SK-N-SH (cell line): ENCODE measurements at places on chromosomes 7 and 10.

DNA sequence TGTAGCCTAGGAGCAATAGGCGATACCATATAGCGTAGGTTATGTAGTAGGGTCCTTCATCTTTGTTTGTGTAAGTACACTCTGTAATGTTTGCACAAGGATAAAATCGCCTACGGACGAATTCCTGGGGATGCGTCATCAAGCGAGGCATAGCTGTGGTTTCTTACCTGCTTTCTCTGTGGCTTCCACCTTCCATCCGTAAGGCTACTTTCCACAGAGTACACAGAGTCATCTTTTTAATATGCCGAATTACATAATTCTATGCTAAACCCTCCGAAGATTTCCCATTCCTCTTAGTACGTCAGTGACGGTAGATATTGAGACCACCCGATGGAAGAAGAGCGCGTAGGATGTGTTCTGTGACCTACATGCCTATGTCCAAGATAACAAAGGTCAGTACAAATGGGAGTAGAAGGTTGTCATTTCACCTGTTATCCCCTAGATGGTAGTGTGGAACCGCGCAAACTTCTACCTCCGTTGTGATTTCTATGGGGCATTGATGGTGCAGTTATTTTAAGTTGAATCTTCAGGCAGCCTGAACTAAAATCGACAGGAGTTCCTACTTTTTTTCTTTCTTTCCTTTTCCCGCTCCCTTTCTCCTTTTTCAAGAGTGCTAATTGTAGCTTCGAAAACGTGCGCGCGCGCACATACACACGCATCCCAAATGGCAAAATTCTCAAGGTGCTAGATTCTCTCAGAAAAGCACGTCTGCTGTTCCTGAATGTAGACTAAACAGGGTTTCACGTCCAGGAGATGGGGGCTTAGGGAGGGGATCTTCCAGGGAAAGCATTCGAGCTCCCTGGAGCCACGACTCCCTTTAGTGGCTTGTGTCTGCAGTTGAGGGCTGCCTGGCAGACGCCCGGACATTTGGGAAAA is 111.7 kb upstream of the MBL2 start:
- DNase-seq: peak; percentile 74

DNA sequence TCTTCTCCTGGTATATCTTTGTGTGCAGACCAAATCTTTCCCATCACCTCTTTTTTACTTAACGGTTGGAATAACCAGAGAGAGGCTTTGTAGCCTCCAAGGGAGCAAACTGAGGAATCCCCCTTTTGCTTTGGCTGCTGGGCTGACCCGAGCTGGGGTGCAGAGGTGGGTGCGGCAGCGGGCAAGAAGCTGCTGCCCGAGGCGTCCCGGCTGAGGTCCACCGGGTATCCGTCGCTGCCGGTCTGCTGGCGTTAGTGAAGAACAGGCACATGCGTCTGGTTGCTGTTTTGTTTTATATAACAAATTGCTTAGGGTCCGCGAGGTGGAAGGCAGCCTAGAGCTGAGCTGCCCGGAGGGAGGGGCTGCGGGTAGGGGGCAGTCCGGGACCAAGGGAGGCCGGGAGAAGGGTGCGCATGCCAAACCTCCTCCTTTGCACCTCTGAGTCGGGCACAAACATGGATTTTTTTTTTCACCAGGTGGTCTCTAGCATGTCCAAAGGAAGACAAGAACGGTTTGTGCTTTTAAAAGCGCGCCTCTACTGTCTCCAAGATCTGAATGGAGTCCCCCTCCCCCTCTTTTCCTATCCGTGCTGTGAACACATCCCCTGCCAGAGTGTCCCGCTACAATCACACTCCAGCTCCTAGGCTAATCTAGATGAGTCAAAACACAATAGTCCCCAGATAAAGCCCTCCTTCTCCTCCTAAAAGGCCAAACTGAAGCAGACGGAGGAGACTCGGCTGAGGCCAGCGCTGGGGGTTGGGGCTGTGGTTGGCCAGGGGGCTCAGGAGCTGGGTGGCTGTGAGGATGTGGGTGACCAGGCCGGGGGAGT is 6.8 kb upstream of the GATA3 start:
- DNase-seq: peak; percentile 79

GRCh38 chr10:67296926-67297325 is 371.1 kb downstream of the LRRTM3 start:
- DNase-seq: no peak

DNA sequence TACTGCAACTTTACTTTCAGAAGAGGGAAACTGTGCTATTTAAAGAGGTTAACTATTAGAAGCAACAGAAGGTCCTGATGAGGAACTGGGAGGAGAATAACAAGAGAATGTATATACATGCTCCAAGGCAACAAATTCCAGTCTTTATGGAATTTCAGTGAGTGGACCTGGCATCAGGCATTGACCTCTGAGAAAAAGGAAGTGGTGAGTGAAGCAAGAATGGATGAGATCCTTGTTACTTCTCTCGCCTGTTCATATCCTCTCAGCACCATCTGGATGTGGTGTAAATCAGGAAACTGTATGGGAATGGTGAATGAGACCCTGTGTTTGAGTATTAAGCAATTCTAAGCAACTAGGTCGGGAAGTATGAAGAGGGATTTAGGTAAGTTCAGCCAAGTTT is 30.3 kb upstream of the KBTBD2 start:
- DNase-seq: no peak

DNA sequence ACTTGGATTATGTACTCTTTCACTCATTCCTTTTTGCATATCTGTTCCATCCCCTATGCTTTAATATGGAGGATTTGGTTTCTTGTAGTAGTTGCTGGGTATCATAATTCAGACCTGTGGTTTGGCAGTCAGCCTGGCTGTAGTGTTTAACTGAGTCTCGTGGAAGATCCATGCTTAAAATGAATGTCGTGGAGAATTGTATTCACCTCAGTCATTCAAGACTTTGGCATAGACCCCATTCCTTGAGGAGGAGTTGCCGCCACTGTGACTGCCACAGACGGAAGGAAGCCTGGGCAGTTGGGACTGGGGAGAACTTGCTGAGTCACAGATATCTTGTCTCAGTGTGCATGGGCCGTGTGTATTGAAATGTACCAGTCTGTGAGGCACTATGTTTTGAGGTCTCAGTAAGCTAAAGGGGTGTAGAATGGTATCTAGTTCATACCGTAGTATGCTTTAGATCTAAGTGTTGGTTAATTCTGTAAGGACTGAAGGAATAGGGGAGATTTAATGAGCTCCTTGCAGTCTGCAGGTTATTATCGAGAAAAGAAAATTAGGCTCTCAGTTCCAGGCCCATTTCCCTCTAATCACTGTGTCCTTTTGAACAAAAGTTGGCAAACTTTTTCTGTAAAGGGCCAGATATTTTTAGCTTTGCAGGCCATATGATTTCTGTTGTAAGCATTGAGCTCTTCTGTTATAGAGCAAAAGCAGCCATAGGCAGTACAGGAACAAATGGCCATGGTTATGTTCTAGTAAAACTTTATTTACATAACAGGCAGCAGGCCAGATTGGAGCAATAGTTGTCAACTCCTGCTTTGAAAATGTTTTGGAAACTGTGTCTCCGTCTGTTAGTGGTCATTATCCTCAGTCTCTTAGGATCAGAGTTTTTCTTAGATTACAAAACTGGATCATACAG is 76.8 kb downstream of the TPST1 start:
- DNase-seq: no peak

GRCh38 chr10:114635797-114636550 is 22.1 kb downstream of the ABLIM1 start:
- DNase-seq: no peak

DNA sequence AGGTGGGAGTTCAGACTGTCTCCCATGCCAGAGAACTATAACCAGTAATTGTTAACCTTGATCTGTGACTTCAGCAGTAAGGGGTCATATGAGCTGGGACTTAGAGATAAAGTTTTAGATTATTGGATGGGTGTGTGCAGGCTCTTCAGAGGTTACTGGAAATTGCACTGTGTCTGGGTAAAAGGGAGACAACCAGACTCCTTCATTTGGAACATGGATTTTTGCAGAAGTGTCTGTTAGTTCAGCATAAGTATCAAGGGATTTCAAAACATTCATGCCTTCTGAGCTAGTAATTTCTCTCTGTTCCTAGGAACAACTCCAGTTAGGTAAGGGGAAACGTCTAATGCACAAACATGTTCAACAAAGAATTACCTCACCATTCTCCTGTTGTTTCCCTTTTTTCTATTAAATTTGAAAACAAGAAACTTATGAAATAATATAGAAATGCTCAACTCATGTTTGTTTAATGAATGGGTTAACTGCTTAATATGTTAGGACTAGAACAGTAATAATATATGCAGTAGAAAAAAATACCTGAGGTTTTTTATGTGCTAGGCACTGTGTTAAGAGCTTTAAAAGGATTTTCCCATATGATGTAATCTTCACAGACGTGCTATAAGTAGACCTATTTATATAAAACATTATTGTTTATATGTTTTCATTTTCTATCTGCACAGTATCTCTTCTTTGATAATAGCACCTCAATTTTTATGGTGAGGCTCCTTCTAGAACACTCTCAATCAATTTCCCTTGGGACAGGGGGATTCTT is 233.0 kb downstream of the CACNA2D1 start:
- no peak for DNase-seq

- no peak for DNase-seq
These were observed 56.7 kb downstream of the GNA12 start for GRCh38 chr7:2787251-2787951.

- peak; percentile 20 for DNase-seq
These were observed 42.1 kb upstream of the WIPF3 start for GRCh38 chr7:29764227-29764626.

- peak; percentile 49 for DNase-seq
These were observed 9.8 kb downstream of the CDHR1 start for GRCh38 chr10:84204122-84204521.

GRCh38 chr7:69801729-69802682 is 203.7 kb downstream of the AUTS2 start:
- DNase-seq: peak; percentile 44

GRCh38 chr7:38281266-38281665 is 7.8 kb upstream of the TARP start:
- no peak for DNase-seq

DNA sequence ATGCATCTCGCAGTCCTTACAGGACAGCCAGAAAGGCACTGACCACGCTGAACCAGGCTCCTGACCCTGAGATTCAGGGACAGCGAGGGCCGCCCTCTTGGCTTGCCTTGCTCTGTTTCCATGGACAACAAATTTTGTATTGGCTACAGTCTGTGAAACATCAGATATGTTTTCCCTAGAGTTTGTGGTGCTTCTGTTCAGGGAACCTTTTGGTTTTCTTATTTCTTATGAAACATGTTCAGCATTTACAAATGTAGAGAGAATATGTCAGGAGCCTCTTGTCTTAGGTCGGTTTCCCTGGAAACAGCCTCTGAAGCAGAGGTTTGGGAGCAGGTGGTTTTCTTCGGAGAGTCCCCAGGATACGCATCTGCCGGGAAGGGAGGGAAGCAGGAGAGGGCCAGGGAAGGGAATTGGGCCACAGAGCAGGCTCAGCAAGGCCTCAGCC is 260.1 kb downstream of the CCDC3 start:
- no peak for DNase-seq

GRCh38 chr7:141389140-141389796 is 161.9 kb upstream of the AGK start:
- DNase-seq: no peak

- no peak for DNase-seq
These were observed 24.4 kb upstream of the C10orf67 start for GRCh38 chr10:23368816-23369640.

DNA sequence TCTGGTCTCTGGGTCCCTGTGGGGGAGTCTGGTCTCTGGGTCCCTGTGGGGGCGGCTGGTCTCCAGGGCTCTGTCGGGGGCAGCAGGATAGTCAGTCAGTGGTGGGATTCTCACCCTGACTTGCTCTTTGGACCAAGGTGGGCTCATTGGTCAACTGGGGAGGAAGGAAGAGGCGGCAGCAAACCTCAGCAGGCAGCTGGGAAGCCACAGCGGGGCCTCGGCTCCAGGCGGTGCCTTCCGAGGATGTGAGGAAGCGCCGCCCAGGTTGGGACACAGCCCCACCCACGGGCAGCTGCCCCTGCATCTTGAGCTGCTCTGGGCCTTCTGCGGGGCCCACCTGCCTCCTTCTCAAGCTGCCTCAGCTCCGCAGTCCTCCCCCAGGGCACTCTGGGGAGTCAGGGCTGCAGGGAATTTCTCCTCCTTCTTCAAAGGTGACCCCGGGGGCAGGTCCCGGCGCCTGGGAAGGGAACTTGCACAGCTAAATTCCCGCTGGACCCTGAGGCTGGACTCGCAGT is 20.4 kb upstream of the KNDC1 start:
- DNase-seq: peak; percentile 27

- no peak for DNase-seq
These were observed 229.4 kb upstream of the MYO3A start for GRCh38 chr10:25704622-25705021.

DNA sequence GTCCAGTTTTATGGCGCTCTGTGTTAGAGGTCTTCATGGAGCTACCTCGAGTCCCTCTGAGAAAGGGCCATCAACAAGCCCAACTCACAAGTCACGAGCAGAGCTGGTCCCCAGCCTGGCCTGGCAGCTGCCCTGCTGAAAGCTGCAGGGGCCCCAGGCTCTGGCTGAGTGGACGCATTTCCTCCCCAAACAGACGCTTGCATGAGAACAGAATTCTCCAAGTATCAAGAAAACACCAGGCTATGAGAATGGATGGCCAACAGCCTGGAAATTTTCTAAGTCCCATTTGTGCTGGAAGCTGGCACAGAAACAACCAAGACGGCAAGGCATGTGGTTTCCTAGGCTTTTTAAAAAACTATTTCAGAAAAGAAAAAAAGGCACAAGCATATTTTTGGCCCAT is 114.8 kb downstream of the FAM53B start:
- DNase-seq: no peak

DNA sequence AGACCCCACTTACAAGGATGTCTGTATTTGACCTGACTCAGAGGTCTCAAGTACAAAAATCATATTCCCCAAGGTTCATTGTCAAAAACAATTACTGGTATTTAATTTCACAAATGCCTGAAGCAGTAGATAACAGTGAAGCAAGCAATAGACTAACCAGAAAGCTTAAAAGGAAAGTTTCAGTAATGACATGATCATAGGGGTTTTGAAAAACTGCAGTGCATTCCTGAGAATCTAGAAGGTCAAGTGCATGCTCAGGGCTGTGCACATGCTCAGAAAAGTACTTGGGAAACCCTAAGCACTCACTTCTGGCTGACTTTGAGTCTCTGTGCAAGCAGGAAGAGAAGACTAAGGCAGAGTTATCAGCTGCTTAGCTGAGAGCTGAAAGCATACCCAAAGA is 27.1 kb downstream of the RASGEF1A start:
- no peak for DNase-seq

- peak; percentile 75 for DNase-seq
These were observed 21.0 kb downstream of the ZCWPW1 start for GRCh38 chr7:100407285-100408180.

DNA sequence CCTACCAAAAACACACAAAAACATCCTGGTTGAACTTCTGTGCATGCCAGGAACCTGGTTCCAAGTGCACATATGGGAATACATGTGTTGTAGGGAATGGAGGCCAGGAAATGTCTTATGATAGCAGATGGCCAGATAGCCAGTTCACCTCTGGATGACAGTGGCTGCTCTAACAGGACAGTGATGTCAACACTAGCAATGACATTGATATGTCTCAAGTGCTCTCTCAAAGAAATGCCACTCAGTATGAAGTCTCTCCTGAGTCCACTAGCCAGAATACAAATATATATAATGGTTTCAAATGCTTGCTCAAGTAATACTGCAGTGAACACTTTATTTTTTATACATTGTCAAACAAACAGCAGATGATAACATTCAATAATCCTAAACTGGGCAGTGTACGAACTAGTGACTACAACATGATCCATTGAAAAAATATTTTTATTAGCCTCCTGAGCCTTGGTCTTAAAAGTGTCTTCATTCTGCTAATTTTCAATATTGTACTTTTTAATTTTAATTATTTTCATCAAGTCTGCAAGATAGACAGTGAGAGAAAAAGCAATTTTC is 26.0 kb upstream of the PCDH15 start:
- no peak for DNase-seq
